Activated CD4-positive, CD25-positive, alpha-beta regulatory T cell treated with anti-CD3 and anti-CD28 coated beads, Interleukin-2, amount 50 U/mL, for 16 hours (primary cell): ENCODE measurements at places on chromosomes 11 and 22.

GRCh38 chr11:115630214-115630613 lies 126.0 kb upstream of the CADM1 start:
- no peak for DNase-seq

GRCh38 chr11:69138265-69138664 lies 17.5 kb upstream of the SMIM38 start:
- no peak for DNase-seq

GRCh38 chr11:117411736-117412135 lies 84.1 kb downstream of the CEP164 start:
- no peak for DNase-seq

GRCh38 chr22:42425337-42425988 lies 6.7 kb downstream of the NFAM1 start:
- DNase-seq, result no peak

- no peak for DNase-seq
These were observed 8.5 kb upstream of the ADORA2A start for GRCh38 chr22:24418786-24419474.

GRCh38 chr11:122101625-122102291 lies 14.3 kb downstream of the BLID start:
- DNase-seq, result no peak

GRCh38 chr11:11445441-11446185 lies 92.6 kb upstream of the CSNK2A3 start:
- no peak for DNase-seq

GRCh38 chr11:67780056-67780455 lies 105.6 kb upstream of the ALDH3B2 start:
- no peak for DNase-seq

DNA sequence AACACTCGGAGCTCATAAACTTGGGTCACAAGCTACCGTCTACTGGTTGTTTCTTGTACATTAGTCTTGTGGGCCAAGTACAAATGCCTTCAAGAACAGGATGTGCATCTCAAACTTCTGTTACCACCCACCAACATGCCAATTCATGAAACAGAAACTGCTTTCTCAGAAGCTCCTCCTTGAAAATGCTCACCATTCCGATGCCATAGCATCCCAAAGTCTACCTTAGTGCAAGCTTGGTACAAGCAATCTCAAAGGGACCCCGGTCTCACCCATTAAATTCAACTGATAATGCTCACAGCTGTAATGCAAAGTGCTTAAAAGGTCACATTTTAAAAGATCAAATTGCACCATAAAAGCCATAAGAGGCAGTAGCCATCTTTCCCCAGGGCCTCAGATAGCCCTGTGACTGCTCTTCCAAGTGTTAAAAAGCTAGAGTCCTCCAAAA lies 31.8 kb upstream of the CCDC34 start:
- DNase-seq, result no peak

GRCh38 chr11:134224710-134225664 lies 516 bp downstream of the VPS26B start:
- DNase-seq, result peak; percentile 30

- DNase-seq, result no peak
These were observed 140.2 kb upstream of the TIMP3 start for GRCh38 chr22:32661296-32661695.

- no peak for DNase-seq
These were observed 67.5 kb downstream of the PLEKHA7 start for GRCh38 chr11:16946477-16947282.

GRCh38 chr11:8266246-8267241 lies 2.9 kb upstream of the LMO1 start:
- no peak for DNase-seq

DNA sequence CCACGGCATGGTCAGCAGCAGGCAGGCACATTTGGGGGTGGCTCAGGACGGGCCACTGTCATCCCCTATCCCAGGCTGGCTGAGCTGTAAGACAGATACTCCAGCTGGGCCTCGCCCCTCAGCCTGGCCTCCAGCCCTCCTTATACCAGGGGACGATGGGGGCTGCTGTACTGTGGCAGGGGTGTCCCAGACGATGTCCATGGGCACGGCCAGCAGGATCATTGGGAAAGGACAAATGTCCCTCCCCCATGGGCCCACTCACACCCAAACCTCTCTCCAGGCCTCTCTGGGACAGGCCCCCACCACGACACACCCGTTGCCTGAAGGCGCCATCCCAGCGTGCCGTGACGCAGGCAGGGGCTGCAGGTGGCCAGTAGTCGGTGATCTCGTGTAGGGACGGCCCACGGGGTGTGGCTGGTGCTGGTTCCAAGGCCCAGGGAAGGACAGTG lies 1.5 kb upstream of the IL17REL start:
- DNase-seq, result no peak

- DNase-seq, result no peak
These were observed 147.2 kb downstream of the TRPC6 start for GRCh38 chr11:101436511-101437142.

GRCh38 chr22:45202333-45203149 lies 38.2 kb downstream of the KIAA0930 start:
- no peak for DNase-seq

- DNase-seq, result no peak
These were observed 19.3 kb downstream of the RFPL1 start for GRCh38 chr22:29457730-29458129.

GRCh38 chr11:33256031-33256812 lies 959 bp upstream of the HIPK3 start:
- DNase-seq, result no peak

- DNase-seq, result no peak
These were observed 78.9 kb downstream of the KCNC1 start for GRCh38 chr11:17813391-17814059.

DNA sequence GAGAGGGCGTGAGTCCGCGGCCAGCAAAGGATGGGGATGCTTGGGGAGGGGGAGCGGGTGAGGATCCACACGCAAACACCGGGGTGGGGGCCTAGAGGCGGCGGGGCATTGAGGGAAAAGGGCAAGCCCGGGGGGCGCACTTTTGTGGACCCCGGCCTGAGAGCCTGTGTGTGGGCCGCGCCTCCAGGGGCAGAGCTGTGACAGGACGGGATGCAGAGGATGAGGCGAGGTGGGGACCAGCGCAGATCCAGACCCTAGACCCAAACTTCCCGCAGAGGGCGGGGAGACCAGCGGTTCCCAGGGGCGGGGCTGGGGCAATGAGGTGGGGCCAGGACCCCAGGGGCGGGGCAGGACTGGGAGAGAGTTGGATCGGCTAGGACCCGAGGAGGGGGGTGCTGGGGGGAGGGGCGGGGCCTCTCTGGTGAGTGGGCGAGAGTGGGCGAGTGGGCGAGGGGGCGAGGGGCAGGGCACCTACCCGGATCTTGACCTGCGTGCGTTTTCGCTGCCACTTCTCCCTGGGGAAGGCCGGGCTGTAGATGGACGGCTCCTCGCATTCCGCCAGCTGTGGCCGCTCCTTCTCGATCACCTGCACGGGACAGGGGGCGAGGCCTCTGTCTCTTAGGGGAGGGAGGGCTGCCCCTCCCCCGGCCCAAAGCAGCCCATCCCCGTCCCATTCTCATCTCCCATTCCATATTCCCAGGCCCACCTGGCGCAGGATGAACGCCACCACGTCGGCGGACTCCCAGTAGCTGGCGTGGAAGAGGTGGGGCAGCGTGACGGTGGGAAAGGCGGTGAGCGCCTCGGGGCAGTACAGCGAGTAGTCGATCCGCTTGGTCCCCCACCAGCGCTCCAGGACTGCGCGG lies 10.6 kb downstream of the PITPNM1 start:
- no peak for DNase-seq

DNA sequence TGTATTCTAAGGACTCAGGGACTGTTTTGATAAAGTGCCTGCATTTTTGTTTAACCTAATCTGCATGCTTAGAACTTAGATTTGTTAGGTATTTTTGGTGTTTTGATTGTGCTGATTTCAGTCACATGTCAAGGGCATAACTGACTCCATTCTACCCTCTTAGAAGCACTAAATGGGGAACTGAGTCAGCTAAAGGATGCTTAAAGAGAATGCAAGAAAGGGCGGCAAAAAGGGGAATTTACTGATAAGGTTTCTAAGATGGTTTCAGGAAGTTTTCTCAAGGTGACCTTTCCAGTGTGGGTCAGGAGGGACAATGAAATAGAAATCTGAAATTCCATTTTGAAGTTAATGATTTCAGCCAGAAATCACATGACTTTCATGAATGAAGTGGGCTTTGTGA lies 43.0 kb downstream of the MMP20 start:
- DNase-seq, result no peak

DNA sequence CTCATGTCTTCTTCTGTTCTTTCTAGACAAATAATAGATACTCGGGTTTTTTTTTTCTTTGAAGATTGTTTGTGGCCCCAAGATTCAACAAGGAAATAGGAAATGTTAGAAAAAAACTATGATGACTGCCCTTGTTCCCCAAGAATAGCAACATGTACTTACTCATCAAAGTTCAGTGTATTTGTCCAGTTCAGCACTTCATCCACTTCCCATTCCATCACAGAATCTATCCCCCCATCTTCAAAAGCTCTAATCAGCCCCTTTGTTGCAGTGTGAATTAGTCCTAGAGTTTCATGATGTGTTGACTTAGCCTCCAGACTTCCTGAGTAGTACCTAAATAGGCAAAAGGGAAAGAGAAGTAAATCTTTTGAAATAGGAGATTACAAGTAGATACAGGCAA lies 74.3 kb downstream of the C11orf65 start:
- DNase-seq, result no peak
